Memory B cell (primary cell): ENCODE measurements at places on chromosomes 12 and 14.
A peak's percentile ranks its signal among the peaks of the same experiment; 100 is the strongest.

DNA sequence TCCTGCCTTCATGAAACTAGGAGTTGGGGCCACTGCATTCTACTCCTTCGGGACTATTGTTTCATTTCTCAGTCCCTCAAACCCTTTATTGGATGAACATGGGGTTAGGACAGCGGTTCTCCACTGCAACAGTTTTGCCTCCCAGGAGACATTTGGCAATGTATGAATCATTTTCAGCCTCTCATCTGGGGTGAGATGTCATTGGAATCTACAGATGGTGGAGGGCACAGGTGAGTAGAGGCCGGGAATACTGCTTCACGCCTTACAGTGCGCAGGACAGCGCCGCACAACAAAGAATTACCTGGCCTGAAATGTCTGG lies 649 bp upstream of the GNPNAT1 start:
- peak; percentile 11 for DNase-seq

GRCh38 chr14:45246691-45247090 lies 6.3 kb downstream of the MIS18BP1 start:
- DNase-seq, result no peak

- DNase-seq, result no peak
Observed at GRCh38 chr12:117009759-117010158, 89.5 kb downstream of the TESC start.

GRCh38 chr12:6062757-6063735 lies 61.4 kb downstream of the VWF start:
- DNase-seq, result peak; percentile 61

GRCh38 chr12:65685514-65685913 lies 138.8 kb upstream of the HMGA2 start:
- DNase-seq, result no peak

DNA sequence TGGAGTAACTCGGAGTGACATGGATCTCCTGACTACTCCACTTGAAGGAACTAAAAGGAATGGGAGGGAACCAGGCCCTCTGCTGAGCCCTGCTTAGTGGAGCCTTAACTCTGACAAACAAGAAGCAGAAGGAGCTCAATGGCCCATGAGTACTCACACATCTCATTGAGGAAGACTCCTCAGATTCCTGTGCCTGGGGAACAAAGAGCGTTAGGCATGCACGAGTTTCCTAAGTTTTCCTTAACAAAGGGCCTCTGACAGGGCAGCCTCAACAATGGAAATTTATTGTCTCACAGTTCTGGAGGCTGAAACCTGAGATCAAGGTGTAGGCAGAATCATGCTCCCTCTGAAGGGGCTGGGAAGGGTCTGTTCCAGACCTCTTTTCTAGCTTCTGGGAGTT lies 185.7 kb upstream of the NTF3 start:
- no peak for DNase-seq

- DNase-seq, result no peak
Observed at GRCh38 chr12:46260913-46261476, 7.8 kb downstream of the SLC38A1 start.

DNA sequence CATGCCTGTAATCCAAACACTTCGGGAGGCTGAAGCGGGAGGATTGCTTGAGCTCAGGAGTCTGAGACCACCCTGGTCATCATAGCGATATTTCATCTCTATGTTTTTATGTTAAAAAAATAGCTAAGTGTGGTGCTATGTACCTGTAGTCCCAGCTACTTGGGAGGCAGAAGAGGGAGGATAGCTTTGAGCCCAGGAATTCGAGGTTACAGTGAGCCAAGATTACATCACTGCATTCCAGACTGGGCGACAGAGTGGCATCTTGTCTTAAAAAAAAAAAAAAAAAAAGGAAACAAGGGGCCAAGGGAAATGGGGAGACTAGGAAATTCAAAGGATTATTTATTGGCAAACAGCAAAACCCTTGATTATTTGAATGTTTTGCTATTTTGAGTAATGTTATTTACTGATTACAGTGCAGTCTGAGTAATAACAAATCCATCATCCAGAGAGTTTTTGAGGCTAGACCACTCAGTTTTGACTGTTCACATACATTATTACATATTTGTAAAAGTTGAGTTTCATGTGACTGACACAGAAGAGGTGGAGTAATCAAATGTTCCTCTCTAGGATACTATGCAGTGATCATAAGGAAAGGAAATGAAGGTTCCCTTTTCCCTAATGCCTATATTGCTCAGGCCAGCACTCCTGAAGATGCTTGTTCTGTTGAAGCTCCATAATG lies 40.8 kb downstream of the PRKCH start:
- no peak for DNase-seq

GRCh38 chr12:113058553-113058952 lies 2.0 kb downstream of the DTX1 start:
- no peak for DNase-seq

- DNase-seq, result no peak
Observed at GRCh38 chr12:131035245-131035681, 81.6 kb downstream of the ADGRD1 start.

- no peak for DNase-seq
Observed at GRCh38 chr14:71487449-71487848, 444.8 kb upstream of the RGS6 start.

DNA sequence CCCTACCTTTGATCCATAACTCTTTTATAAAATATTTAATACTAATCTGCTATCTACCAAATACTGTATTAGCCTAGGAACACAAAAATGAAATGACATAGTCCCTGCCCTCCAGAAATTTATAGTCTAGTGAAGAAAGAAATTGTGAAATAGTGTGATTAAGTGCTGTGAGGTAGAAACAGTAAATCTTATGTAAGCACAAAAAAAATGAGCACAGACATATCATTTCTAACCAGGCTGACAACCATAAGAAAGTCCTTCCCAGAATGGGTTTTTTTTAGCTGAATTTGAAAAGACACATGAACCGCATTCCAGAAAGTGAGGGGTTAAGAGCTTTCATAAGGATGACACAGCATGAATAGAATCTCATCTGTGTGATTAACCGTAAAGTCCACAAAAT lies 145.9 kb downstream of the SOX5 start:
- DNase-seq, result no peak

- no peak for DNase-seq
Observed at GRCh38 chr12:103455020-103455763, 40.6 kb downstream of the C12orf42 start.

DNA sequence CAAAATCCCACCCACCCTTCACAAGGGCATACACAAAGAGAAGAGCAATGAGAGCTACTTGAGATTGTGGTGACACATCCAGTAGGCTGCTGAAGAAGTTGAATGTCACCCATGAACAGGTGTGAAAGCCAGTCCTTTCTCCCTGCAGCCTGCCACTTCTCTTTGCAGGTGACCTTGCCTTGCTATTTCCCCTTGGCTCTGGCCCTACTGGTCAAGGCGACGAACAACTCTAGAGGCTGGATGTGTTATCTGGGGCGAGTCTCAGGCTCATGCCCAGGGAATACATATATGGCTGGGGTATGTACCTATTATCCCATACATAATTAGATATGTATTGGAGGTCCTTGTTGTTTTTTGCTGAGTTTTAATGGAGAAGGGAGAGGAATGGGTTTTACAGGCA lies 70.2 kb upstream of the EGLN3 start:
- DNase-seq, result no peak

DNA sequence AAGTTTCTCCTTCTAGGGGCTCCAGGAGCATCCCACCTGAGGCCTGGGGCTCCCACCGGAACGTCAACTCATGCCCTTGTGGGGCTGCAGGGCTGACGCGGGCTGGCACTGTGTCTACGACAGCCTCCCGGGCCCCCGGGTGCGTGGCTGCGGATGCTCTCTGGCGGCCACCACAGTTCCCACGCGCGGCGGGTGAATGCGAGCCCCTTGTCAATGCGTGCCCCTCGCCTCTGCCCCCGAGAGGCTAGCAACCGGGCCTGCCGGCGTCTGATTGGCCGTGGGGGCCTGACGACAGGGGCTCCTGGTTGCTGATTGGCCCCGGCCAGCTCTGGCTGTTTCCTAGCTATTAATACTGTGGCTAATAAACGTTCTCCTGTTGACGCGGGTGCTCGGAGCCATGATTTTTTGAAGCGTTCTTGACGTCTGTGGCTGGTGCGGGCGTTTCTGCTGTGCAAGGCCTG lies 1.8 kb upstream of the MEG3 start:
- DNase-seq, result no peak

DNA sequence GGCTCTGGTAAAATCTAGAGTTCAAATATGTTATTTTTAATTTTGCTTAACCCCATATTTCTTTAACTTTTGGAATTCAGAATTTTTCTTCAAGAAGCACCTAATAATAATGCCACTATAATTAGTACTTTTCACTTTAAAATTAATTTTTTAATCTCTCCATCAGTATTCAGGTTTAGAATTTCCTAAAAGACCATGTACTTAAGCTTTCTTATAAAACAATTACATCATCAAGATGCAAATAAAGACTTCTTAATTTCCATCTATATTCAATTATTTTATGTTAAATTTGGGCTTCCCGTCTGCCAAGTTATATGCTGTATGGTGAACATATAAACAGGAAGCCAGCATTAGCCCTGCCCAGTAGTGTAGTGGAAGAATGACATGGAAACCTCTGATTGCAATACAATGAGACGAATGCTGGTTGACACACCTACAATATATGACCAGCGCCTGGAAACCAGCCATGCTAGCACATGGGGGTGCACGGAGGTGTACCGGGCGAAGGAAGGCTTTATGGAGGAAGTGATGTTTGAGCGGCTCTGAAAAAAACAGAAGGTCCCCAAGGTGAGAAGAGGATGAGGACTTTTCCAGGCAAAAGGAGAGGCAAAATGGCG lies 82.2 kb downstream of the LLPH start:
- no peak for DNase-seq

- DNase-seq, result no peak
Observed at GRCh38 chr14:56189307-56189706, 71.1 kb downstream of the PELI2 start.

DNA sequence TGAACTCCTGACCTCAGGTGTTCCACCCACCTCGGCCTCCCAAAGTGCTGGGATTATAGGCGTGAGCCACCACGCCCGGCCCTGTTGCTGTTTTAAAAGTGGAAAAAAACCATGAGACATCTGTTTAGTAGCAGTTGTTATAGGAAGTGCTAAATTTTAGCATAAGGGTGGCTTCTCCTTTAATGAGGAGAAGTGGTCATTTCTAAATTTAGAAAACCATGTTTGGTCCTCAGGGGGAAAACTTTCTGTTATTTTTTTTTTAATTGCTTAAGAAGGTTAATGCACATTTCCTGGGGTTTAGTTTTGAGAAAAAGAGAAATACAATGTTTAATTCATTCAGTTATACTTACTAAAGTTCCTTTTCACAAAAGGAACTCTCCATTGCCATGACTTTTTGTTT lies 102.1 kb downstream of the MYRFL start:
- DNase-seq, result no peak

DNA sequence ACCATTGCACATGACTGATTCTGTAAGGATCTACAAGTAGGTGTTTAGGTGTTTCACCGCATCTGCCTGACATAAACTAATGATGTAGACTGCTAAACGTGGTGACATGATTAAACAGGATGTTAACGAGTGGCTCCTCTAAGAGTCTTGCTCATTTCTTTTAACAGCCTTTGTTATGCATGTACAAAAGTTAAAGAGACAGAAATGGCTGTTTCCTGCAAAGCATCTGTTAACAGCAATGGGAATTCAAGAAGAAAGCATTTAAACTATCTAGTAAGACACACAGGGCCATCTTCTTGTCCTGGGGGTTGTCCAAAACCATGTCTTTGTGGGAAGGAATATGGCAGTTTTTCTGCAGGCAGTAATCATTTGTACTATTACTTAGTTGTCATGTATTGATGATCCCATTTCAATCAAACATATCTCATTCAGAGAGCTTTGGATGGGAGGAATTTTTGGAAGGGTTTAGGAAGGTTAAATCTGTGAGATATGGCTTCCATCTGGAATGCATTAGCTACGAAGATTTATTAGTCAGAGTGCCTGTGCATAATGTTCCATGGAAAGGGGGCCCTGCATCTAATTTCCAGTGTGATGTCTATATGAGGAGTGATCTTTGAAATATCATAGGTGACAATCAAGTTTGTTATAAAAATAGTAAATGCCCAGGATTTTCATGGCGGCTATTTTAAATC lies 495.1 kb downstream of the EGLN3 start:
- no peak for DNase-seq

GRCh38 chr12:60760965-60761364 lies 1165.1 kb downstream of the SLC16A7 start:
- DNase-seq, result no peak

DNA sequence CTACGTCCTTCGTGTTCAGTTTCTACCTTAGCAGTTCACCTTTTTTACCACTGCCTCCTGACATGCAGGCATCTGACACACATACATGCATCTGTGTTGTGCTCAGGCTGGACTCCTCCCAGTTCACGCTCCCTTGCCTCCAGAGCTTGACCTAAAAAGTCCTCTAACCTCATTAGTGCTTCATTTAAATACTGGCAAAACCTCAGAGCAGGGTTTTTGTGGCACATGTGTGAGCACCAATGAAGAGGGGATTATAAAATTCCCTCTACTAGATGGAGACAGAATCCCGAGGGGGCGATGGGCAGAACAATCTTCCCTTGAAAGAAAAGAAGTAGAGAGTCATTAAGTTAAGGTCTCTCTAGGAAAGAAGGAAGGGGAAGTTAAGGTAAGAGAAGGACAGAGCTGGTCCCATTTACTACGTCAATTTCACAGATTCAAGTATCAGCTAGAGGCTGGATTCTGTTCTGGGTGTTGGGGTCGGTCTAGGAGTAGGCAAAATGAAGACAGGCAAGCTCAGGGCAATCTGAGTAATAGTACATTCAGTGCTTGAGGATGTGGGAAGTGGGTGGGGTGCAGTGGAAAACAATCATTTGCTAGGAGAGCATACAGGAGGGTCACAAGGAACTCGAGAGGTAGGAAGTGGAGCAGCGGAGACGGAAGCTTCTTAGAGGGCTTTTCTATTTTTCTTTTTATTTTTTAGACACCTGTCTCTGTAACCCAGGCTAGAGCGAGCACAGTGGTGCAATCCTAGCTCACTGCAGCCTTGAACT lies 7.5 kb downstream of the HAL start:
- DNase-seq, result no peak

GRCh38 chr12:89490922-89491321 lies 33.7 kb downstream of the GALNT4 start:
- DNase-seq, result no peak

GRCh38 chr12:82479511-82479910 lies 121.2 kb downstream of the METTL25 start:
- DNase-seq, result no peak

- DNase-seq, result no peak
Observed at GRCh38 chr14:105240811-105241576, 7.3 kb upstream of the BTBD6 start.

GRCh38 chr14:21098892-21099595 lies 589 bp upstream of the ZNF219 start:
- DNase-seq, result no peak

GRCh38 chr12:31117203-31118011 lies 43.7 kb downstream of the DDX11 start:
- DNase-seq, result peak; percentile 73

GRCh38 chr12:93279565-93280412 lies 97.9 kb upstream of the NUDT4 start:
- no peak for DNase-seq
